GDM1 (cell line): ENCODE measurements at places on chromosomes 1 and 21.

DNA sequence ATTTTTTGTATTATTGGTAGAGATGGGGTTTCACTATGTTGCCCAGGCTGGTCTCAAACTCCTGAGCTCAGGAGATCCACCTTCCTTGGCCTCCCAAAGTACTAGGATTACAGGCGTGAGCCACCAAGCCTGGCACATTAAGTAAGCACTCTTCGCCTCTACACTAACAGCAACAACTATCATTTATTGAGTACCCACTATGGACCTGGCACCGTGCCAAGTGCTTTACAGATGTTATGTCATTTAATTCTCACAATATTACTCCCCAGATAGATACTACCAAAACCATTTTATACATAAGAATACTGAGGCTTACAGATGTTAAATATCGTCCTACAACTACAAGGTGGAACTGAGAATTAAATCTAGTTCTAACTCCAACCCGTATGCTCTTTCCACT is 50.1 kb downstream of the TUT4 start:
- no peak for DNase-seq

- no peak for DNase-seq
Measured at GRCh38 chr21:45445369-45445768, 40.4 kb downstream of the COL18A1 start.

GRCh38 chr1:76949503-76949902 is 82.2 kb downstream of the ST6GALNAC5 start:
- DNase-seq: no peak

DNA sequence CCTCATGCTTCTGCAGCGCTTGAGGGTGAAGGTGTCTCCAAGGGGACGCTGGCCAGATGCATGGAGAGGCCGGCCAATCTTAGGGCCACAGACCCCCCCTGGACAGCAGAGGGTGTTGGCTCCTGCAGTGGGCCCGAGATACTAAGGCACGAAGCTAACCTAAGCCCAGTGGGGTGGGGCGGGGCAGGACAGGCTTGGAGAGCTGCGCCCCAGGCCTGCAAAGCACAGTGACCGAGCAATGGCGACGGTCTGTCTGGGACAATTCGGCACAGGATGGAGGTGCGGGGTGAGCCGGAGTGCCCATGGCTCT is 1.3 kb downstream of the FNDC10 start:
- DNase-seq: no peak

- no peak for DNase-seq
Measured at GRCh38 chr1:16006552-16007485, 2.8 kb downstream of the SRARP start.
